ENCODE measurements at places on chromosomes 16 and 17. TPM values are rescaled to one million over a fixed set of nuclear protein-coding genes. Genes with fewer than 3 reads are reported as not detected.

FAM171A2 gene
- total RNA-seq: 3.6 TPM

SPIRE2 gene
- total RNA-seq: 4.8 TPM

PSKH1 gene
- 12.5 TPM for total RNA-seq

ERCC4 gene
- 4.5 TPM for total RNA-seq

UQCRC2 gene
- total RNA-seq: 230 TPM

KRT24 gene
- not detected for total RNA-seq

ASIC2 gene
- not detected for total RNA-seq

CD300E gene
- not detected for total RNA-seq

SPHK1 gene
- 52.5 TPM for total RNA-seq

CCDC182 gene
- total RNA-seq: not detected

GPR139 gene
- not detected for total RNA-seq

TP53TG3 gene
- total RNA-seq: not detected

PDE6G gene
- 3.5 TPM for total RNA-seq

TAX1BP3 gene
- 128 TPM for total RNA-seq

TCAP gene
- total RNA-seq: 0.49 TPM

CLDN7 gene
- 0.82 TPM for total RNA-seq

CASKIN1 gene
- total RNA-seq: not detected

CDH16 gene
- total RNA-seq: not detected

GNG13 gene
- total RNA-seq: not detected

MYO15B gene
- 6.0 TPM for total RNA-seq

ARL17B gene
- 1.1 TPM for total RNA-seq
